ENCODE measurements at places on chromosomes 2 and 18.

DNA sequence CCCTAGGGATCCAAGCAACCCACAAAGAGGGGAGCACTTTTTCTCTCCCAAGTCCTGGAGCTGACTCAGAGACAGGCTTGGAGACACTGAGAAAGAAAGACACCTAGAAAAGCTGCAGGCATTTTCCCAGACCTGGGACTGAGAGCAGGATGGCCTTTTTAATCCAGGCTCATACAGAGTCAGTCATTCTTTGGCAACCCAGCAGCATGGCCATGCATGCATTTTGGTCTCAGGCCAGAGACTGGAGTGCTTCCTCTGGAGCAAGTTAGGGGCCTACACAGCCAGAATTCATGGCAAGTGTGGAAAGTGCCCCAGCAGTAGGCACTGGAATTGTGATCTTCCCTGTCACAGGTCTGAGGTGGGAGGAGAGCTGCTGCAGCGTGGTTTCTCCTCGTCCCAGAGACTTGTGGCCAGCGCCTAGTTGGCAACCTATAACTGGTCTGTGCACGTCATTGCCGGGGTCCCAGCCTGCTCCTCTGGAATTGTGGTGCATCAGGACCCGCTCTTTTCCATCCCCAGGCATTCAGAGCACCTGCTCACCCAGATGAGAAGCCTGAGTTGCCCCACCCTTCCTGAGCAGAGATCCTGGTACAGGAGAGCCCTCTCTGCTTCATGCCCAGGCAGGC is 231.9 kb upstream of the RAB6C start:
- DNase-seq = no peak

DNA sequence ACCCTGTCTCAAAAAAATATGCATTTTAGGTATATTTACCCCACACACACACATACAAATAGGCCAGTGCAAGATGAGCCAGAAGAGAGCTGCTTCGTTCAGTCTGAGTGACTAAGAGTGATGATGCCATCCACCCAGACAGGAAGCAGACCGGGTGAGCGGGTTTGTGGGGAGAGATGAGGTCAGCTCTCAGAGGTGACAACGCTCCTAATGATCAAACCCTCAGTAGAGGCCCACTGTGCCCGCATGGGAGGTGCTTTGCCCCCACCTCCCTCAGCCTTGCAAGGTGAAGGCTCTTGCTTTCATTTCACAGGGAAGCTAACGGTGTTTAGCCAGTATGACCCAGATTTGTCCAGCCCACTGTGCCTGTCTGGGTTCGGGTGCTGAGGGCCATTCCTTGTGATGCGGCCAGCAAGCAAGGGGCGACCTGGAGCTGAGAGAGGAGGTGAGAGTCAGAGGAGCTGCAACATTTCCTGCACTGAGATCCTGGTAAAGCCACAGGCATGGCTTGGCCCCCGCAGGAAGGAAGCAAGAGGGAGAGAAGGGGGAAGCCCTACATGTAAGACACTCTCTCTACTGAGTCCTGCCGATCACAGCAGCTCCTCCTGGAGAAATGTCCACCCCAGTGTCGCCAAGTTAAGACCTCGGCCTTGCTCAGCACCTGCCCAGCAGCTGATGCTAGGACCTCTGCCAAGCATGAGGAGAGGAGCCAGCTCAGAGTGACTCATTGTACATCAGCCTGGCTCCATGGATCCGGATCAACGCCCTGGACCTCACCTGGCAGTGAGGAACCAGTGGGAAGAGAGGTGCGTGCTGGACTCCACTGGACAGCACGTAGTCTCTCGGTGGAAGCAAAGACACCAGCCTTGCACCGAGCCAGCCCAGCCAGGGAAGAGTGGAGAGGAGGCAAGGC is 37.0 kb downstream of the NIFK start:
- peak; percentile 79 for DNase-seq

DNA sequence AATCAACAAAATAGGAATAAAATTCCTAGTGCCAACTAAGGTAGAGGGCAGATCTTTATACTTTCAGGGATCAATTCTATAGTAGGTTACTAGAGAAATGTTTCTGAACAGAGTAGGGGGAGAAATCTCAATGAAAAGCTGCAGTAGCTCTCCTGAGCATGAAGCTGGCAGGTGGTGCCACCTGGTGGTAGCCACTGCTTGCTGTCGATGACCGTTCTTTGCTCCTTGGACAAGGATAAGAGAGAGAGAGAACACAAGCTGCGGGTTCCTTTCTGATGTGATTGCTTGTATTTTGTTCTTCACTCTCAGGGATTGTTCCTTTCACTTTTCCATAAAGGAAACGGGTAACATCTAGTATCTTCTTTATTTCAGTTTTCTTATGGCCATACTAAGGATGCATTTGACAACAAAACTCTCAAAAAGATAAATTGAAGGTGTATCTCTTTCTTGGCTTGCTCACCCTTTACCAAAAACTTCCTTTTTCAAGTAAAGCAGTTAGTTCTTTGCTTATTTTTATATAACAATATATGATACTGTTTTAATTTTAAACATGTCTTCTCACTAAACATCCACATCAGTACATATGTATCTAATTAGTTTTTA is 18.6 kb upstream of the MRPL19 start:
- DNase-seq = peak; percentile 55

DNA sequence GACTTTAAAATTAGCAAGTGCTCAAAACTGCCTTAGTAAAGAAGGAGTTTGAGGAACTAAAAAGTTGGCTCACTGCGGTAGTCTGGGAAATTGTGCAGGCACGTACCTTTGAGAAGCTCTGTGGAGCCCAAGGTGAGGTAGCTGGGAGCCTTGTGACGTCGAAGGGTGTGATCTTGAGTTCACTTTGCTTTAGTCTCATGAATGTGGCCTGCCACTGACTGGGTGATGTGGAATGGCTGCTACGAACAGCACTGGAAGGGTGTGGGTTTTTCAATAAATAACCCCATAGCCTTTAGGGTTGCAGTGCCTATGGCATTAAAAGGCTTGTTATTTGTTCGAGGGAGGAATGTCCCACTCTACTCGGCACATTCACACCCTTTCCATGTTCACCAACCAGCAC is 312.3 kb downstream of the PRKCE start:
- DNase-seq = no peak

DNA sequence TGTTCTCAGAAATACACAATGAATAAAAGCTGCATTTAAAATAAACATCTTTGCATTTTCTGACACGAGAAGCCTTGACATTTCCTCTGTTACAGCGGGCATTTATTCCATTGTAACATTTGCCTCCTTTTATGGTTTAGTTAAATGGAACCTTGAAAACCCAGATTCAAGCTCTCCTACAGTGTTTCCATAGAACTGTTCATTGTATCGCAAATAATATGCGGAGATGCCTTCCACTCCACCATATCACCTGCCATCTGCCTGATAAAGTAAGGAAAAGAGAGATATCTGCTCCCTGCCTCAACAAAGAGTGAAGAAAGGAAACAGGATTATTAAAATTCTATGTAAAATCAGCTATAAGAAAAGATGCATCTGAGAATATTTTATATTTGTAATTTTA is 69.8 kb downstream of the CDH19 start:
- no peak for DNase-seq

DNA sequence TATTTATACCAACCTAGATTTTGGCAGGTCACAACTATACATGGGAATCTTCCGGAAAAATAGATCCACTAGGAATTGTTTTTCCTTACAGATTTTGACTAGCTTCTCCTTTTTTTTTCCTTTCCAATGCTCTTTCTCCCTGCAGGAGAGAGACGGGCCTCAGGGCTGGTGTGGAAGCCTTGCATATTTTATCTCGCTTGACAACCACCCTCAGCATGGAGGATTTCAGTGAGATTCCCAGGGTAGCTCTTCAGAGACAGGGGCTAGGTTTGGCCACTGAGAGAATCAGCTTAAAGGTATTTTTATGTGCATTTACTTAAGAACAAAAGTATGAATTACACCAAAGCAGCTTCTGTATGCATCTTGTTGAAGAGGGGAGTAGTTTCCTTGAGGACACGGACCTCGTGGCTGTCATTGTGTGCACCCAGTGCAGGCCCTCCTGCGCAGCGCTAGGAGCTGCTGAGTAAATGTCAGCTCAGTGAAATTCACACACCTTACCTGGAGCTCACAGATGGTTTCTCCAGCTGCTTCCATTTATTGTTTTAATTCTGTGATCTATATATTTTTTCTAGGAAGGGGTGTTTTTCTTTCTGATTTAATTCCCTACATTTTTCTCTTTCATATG is 54.4 kb downstream of the TRAPPC12 start:
- no peak for DNase-seq
